HFFc6 (cell line): ENCODE measurements at places on chromosomes 2 and 18. TPM values are rescaled to one million over a fixed set of nuclear protein-coding genes. Genes with fewer than 3 reads are reported as not detected.

GRCh38 chr2:96267159-96267971 is 1.3 kb downstream of the CIAO1 start:
- H3K4me3 ChIP-seq = peak overlapping the region; percentile 99
- DNase-seq = peak; percentile 32
- peak overlapping the region; percentile 45 for H3K27ac ChIP-seq
- H3K4me1 ChIP-seq = peaks cover 37% of the 10 kb centered on the region

GRCh38 chr2:236511266-236511665 is 58.4 kb upstream of the ACKR3 start:
- H3K27me3 ChIP-seq = peaks cover 3% of the 10 kb centered on the region
- H3K4me1 ChIP-seq = no peaks in the 10 kb centered on the region
- DNase-seq = no peak
- no peak overlapping the region for H3K4me3 ChIP-seq
- no peak overlapping the region for H3K27ac ChIP-seq

- H3K4me3 ChIP-seq = no peak overlapping the region
- H3K27me3 ChIP-seq = no peaks in the 10 kb centered on the region; the same call in 1 of the 2 replicates
- H3K4me1 ChIP-seq = no peaks in the 10 kb centered on the region
- no peak overlapping the region for H3K27ac ChIP-seq
- no peaks in the 10 kb centered on the region for H3K36me3 ChIP-seq
Observed at GRCh38 chr2:211401328-211401727, 844.9 kb downstream of the CPS1 start.

DNA sequence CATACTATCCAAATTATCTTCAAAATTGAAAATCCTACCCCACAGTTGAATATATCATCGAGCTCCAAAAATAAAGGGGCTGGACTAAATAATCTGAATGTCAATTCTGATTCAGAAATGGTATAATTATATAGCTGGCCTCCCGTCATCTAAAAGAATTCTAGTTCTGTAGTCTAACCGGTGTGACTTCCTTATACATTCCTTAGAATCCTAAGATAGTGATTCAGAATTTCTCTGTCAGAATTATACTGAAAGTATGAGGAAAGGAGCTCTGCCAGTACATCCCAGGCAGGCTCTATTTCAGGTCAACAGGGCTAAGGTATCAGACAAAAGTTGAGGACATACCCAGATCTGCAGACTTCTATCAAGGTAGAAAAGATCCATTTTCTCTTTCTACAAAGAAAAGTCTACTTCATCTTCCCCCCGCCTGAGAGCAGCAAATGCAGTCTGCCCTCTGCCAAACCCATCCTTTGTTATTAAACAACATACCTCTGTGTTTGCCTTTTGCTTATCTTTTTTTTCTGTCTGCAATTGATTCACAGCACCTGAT is 128.5 kb downstream of the METTL4 start:
- peaks cover 22% of the 10 kb centered on the region for H3K36me3 ChIP-seq
- H3K4me3 ChIP-seq = peak overlapping the region; percentile 69
- peak overlapping the region; percentile 65 for H3K27ac ChIP-seq
- peaks cover 49% of the 10 kb centered on the region for H3K4me1 ChIP-seq

DNA sequence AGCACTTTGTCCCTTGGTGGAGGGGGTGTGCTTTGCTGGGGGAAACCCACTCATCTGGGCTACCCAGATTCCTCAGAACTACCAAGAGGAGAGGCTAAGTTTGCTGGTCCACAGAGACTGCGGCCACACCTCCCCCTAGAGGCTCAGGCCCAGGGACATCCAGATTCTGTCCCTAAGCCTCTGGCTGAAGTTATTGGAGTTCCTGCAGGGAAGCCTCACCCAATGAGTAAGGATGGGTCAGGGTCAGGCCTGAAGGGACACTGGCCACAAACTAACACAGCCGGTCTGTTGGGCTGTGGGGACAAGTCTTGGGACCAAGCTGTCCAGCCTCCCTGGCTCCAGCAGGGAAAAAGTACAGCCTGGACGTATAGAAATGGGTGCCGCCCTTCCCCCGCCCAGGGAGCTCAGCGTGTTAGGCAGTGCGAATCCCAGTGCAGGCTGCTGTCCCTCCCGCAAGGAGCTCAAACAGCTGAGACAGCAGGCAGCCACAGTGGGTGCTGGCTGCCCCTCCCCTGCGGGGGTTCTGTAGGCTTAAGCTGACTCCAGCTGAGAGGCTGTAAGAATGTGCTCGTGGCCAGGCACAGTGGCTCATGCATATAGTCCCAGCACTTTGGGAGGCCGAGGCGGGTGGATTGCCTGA is 86.9 kb upstream of the ARL5A start:
- no peak overlapping the region for H3K4me3 ChIP-seq
- peaks cover 7% of the 10 kb centered on the region for H3K27me3 ChIP-seq
- H3K4me1 ChIP-seq = no peaks in the 10 kb centered on the region
- no peaks in the 10 kb centered on the region for H3K36me3 ChIP-seq
- DNase-seq = no peak

GRCh38 chr2:190159453-190159852 is 96.9 kb upstream of the MSTN start:
- peak; percentile 3 for DNase-seq
- H3K4me3 ChIP-seq = peak overlapping the region; percentile 42; the same call in 1 of the 2 replicates
- H3K27me3 ChIP-seq = no peaks in the 10 kb centered on the region
- H3K36me3 ChIP-seq = no peaks in the 10 kb centered on the region

DNA sequence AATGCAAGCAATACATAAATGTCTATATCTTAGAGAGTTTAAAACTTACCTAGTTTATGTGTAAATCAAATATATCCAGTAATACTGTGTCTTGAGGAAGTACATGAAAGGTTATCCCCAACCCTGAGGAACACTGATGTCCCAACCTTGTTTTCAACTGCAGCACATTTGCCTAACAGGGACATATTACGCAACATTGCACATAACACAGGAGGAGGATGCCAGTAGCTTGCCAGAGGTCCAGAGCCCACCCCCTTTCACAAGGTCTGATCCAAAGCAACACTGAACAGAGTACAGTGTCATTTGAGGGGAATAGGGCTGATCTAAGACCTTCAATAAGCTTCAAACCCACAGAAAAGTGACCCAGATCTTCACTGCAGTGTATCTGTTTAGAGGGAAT is 678.5 kb downstream of the ARHGAP15 start:
- H3K4me1 ChIP-seq = peaks cover 54% of the 10 kb centered on the region
- no peaks in the 10 kb centered on the region for H3K27me3 ChIP-seq
- no peak for DNase-seq
- no peak overlapping the region for H3K27ac ChIP-seq
- H3K36me3 ChIP-seq = no peaks in the 10 kb centered on the region

GRCh38 chr2:68237976-68238580 is 14.3 kb downstream of the PPP3R1 start:
- no peaks in the 10 kb centered on the region for H3K27me3 ChIP-seq
- peak overlapping the region; percentile 30 for H3K27ac ChIP-seq
- H3K4me3 ChIP-seq = peak overlapping the region; percentile 4
- peaks cover 73% of the 10 kb centered on the region for H3K4me1 ChIP-seq
- peaks cover 14% of the 10 kb centered on the region for H3K36me3 ChIP-seq

DNA sequence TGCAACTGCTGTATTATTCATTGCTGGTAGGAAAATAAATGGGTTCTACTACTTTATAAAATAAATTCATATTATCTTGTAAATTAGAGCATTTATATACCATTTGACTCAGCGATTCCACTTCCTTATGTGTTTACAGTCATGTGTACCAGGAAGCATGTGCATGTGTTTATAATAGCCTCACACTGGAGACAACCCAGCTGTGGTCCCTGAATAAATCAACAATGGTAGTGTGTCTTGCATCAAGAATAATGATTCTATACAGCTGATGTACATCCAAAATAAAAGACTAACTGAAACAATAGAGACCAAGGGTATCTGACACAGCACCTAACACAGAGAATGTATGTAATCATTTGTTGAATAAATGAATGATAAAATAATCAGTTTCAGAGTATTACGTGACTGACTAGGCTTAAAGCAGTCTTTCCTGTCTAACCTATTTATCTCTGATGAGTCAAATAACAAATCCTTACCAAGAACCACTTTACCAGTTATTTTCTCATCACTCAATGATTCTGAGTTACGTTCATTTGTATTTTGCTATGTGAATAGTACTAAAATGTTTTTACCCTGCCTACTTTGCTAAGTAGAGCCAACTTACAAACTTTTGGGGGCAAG is 216.8 kb downstream of the UBE2E3 start:
- H3K27ac ChIP-seq = no peak overlapping the region
- no peak for DNase-seq
- H3K27me3 ChIP-seq = no peaks in the 10 kb centered on the region
- peaks cover 5% of the 10 kb centered on the region for H3K4me1 ChIP-seq
- no peak overlapping the region for H3K4me3 ChIP-seq

DNA sequence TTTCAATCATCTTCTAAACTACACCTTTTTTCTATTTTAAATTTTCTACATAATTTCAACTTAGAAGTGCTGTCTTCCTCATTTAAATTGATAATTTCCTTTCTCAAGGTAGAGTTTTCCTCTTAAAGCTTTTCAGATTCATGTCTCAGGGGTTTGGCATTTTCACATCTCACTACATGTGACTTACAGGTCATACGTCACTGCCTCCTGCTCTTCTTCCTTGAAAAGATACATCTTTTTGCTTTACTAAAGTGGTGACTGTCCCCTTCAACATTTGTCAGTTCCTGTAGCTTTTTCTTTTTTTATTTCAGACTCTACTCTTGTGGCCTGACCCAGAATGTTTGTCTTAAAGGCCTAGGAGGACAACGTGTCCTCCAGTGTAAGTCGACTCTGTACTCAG is 17.1 kb upstream of the RUFY4 start:
- H3K27ac ChIP-seq = no peak overlapping the region
- no peak overlapping the region for H3K4me3 ChIP-seq
- H3K27me3 ChIP-seq = peaks cover 26% of the 10 kb centered on the region
- no peak for DNase-seq
- no peaks in the 10 kb centered on the region; the same call in 1 of the 2 replicates for H3K4me1 ChIP-seq

DNA sequence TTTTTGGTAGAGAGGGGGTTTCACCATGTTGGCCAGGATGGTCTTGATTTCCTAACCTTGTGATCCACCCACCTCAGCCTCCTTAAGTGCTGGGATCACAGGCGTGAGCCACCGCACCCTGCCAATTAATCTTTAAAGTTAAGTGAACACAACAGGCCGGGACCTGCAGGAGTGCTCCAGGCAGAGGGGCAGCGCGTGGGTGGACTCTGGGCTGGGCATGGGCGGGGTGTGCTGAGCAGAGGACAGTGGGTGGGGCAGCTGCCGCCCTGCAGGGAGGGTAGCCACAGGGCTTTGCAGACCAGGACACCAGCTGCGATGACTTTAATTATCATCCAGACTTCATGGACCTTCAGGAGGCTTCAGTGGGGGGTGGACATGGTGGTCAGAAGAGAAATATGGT is 8.8 kb upstream of the GPR148 start:
- no peaks in the 10 kb centered on the region for H3K4me1 ChIP-seq
- H3K27me3 ChIP-seq = no peaks in the 10 kb centered on the region
- H3K27ac ChIP-seq = no peak overlapping the region
- H3K4me3 ChIP-seq = no peak overlapping the region
- H3K36me3 ChIP-seq = no peaks in the 10 kb centered on the region
- DNase-seq = no peak

GRCh38 chr2:72694715-72695496 is 130.9 kb downstream of the EXOC6B start:
- peaks cover 28% of the 10 kb centered on the region for H3K4me1 ChIP-seq
- peak overlapping the region; percentile 17 for H3K4me3 ChIP-seq
- H3K36me3 ChIP-seq = peaks cover 5% of the 10 kb centered on the region
- peak overlapping the region; percentile 42; the same call in 1 of the 2 replicates for H3K27ac ChIP-seq
- peak; percentile 50 for DNase-seq

- H3K36me3 ChIP-seq = no peaks in the 10 kb centered on the region
- no peaks in the 10 kb centered on the region; the same call in 1 of the 2 replicates for H3K27me3 ChIP-seq
- peak; percentile 84 for DNase-seq
Observed at GRCh38 chr2:42722320-42723190, 41.4 kb downstream of the OXER1 start.

- H3K36me3 ChIP-seq = no peaks in the 10 kb centered on the region
- H3K4me3 ChIP-seq = no peak overlapping the region
- DNase-seq = no peak
- H3K4me1 ChIP-seq = no peaks in the 10 kb centered on the region
- H3K27ac ChIP-seq = no peak overlapping the region
- no peaks in the 10 kb centered on the region for H3K27me3 ChIP-seq
Observed at GRCh38 chr18:37176621-37176934, 347.7 kb downstream of the KIAA1328 start.

DNA sequence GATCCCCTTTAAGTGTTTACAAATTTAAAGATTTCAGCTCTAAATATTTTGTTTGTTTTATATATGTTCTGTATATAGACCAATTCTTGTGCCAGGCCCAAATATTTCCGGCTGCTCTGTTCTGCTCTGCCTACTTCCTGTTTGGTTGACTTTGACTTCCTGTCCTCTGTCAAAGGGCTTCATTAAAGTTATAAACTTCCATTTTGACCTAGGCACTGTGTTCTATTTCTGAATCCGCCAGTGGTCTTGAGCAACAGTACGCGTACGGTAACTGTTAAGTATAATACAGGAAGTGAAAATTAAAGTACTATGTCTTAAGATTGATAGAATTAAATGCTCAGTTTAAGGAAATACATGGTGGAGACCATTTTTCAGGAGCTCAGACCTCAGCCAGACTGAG is 13.5 kb upstream of the REL start:
- no peaks in the 10 kb centered on the region for H3K36me3 ChIP-seq
- H3K4me3 ChIP-seq = no peak overlapping the region
- no peaks in the 10 kb centered on the region; the same call in none of the 2 replicates for H3K27me3 ChIP-seq
- no peak overlapping the region for H3K27ac ChIP-seq
- H3K4me1 ChIP-seq = peaks cover 9% of the 10 kb centered on the region
- DNase-seq = no peak

DNA sequence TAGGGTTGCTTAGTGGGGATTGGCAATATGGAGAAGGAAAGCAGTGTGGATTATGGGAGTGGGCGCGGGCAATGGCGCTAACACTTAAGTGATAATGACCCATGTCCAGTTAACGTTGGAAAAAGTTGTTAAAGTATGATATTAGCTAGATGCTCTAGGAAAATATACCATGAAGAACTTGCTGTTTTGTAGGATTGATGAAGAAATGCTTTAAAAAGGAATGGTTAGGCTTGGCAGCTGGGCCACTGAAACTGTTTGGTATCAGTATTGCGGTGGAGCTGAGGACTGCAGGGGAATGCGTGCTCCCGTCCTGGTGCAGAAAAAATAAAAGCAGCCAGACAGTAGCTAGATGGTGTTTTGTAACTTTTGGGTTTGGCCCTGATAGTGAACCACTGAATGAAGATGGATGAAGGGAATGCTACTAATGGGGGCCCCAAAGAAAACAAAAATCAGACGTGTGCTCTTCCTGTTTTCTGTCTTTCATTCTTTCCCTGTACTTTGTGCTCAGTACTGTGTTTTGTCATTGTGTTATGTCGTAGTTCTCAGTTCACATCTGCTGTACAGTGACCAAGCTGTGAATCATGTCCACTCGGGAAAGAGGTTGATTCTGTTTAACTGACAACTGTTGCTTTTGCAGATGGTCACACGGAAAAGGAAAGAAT is 999 bp downstream of the INSIG2 start:
- no peak overlapping the region for H3K27ac ChIP-seq
- peaks cover 6% of the 10 kb centered on the region; the same call in 1 of the 2 replicates for H3K4me1 ChIP-seq

The HOXD1 gene
- total RNA-seq = not detected in 2 replicates

The DPYSL5 gene
- not detected in 3 replicates for total RNA-seq

The VAMP5 gene
- 84.2 and 86.0 TPM in 2 replicates for total RNA-seq

The CRYGC gene
- not detected in 3 replicates for total RNA-seq

The NEU2 gene
- total RNA-seq = not detected in 3 replicates

The MAP2 gene
- 0.69 to 1.5 TPM (median 1.5 TPM) in 3 replicates for total RNA-seq

The NCKAP5 gene
- 0.10 and 3.8 TPM in 2 replicates for total RNA-seq

The TTR gene
- total RNA-seq = not detected in 3 replicates

The CDH20 gene
- not detected in 3 replicates for total RNA-seq

The LOXHD1 gene
- not detected in 2 replicates for total RNA-seq

The VAMP8 gene
- total RNA-seq = 0.46 to 0.68 TPM in 2 of 3 replicates, not detected in the other

The RND3 gene
- total RNA-seq = 369 to 525 TPM (median 483 TPM) in 3 replicates

The HOXD12 gene
- total RNA-seq = 0.28 TPM in 1 of 3 replicates, not detected in the others
